ENCODE measurements at places on chromosomes 5 and 9.

DNA sequence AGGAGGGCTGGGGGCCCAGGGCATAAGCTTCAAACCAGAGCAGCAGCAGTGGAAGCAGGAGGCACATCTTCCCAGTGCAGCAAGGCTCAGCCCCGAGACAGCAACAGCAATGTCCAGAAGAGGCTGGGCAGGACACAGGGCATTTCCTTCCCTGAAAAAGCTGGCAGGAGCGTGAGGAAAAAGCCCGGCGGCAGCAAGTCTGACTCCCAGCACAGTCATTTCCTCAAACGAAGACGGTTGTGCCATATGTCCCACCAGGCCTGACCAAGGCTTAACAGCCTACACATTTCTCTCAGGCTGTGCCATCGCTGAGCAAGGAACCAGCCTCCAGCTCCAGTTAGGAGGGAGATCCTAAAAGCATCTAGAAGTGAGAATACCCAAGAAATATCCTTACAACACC, 74.5 kb downstream of the APTX start:
- DNase-seq, result no peak

- DNase-seq, result no peak
Observed at GRCh38 chr5:31656806-31657205, 17.9 kb downstream of the PDZD2 start.

- no peak for DNase-seq
Observed at GRCh38 chr5:81896764-81897163, 75.1 kb upstream of the ATG10 start.

DNA sequence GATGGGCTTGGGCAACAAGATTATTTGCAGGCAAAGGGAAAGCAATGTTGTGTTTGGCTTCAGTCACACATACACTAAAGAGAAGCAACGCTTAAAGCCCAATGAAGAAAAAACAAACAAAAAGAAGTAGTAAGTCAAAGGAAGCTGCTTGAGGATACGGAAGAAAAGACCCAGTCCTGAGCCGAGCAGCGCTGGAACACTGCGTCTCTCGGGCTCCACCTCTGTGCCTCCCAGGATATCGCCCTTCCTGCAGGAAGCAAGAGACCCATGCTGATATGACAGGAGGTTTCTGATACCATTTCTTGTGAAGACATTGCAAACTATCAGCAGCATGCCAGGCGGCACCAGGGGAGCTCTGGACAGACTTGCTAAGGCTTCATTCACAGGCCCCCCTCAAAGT, 9.9 kb downstream of the GNAQ start:
- DNase-seq, result no peak

DNA sequence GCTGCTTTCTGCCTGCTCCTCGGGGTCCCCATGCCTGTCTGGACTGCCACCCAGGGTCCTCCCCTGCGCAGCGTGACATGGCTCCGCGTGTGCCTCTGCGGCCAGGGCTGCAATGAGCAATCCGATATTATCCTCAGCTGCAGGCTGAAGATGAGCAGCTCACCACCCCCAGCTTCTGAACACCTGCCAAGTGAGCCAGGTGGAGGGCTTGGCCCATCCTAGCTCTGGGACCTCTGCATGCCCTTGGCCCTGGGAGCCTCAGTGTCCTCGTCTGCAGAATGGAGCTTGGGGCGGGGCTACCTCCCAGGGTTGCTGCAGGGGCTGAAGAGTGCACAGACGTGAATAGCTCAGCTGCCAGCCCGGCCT, 4.1 kb upstream of the MYMK start:
- no peak for DNase-seq

- no peak for DNase-seq
Observed at GRCh38 chr9:128215491-128216409, 12.6 kb downstream of the DNM1 start.

DNA sequence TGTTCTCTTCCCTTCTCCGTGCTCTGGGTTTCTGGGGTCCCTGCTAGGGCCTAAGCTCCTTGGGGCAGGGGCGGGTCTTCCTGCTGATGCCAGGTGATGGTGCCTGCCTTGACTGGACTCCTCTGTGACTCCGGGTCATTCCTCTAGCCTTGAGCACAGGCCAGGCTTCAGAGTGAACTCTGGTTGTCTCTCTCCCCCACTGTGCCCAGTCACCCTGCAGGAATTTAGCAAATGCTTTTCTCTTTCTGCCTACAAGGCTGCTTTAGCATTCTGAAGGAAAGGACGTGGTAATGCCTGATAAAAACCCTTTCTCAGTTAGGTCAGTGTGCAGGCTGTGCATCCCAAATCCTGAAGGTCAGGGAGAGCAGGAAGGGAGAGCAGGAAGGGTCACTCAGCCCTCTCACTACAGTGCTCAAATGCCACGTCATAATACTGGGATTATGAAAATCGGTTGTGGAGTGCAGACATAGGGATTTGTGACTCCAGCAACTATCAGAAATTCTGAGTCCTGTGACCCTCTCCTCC, 2.7 kb downstream of the CXCL14 start:
- DNase-seq, result no peak

GRCh38 chr5:107915176-107915812, 244.6 kb upstream of the EFNA5 start:
- no peak for DNase-seq

DNA sequence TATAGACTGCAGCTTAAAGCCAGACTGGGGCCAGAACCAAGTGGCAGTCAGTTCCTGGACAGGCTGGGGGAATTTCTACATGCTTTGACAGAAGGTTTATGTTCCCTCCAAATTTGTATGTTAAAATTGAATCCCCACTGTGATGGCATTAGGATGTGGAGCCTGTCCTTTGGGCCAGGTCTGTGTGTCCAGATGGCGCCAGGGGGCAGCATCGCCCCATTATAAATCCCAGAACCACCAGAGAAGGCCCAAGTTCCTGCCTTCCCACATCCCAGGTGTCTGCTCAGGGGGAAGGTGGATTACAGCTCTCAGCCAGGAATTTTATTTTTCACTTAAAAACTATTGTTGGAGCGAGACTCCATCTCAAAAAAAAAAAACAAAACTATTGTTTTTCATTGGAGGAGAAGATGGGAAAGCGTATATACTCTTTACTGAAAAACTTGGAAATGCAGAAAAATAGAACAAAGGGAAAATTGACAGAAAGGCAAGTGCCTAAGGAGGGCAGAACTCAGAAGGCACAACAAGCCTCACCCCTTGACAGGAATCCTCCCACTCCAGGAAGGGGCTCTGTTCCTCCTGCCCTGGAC, 5.0 kb downstream of the IL3 start:
- peak; percentile 83 for DNase-seq

DNA sequence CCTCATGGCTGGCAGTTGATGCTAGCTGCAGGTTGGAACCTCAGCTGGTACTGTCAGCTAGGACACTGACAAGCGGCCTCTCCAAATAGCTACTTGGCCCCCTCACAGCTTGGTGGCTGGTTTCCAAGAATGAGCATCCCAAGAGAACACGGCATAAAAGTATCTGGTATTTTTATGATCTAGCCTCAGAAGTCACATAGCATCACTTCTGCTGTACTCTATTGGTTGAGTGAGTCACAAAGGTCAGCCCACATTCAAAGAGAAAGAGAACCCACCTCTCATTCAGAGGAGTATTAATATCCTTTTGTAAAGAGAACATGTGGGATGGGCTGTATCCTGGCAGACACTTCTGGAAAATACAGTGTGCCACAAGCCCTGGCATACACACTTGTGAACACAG, 6.0 kb upstream of the SIL1 start:
- no peak for DNase-seq

- peak; percentile 66 for DNase-seq
Observed at GRCh38 chr9:78150312-78150982, 85.4 kb upstream of the CEP78 start.

- no peak for DNase-seq
Observed at GRCh38 chr5:144260121-144260520, 89.4 kb downstream of the KCTD16 start.

GRCh38 chr5:126339215-126339805, 83.9 kb upstream of the GRAMD2B start:
- no peak for DNase-seq

DNA sequence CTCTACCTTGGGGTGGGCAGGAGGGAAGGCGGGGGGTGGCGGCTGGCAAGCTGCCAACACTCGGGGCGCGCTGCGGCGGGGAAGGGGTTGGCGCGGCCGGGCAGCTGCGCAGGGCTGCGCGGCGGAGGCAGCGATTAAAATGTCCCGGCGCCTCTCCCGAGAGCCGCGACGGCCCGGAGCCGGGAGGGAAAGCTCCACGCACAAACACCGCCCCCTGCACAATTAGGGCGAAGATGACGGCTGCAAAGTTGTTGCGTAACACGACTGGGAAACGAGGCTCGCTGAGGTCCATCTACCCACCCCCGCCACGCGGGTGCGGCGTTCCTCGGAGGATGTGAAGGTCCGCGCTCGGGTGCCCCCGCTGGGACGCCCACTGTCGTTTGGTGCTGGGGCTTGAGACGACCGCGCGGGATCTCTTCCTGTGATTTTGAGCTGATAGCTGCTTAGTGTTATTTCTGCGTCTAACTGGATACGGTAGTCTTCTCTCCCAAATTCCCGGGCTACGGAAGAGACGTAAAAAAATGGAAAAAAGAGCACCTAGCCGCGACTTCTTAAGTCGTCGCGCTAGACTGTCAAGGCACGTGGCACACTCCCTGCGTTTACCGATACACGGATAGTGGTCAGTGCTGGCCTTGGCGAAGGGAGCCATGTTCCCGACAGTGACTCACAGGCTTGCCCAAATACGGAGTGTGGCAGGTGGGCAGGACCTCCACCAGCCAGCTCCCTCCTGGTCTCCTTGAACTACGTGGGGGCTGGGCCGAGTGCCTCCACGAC, 958 bp upstream of the NFIL3 start:
- peak; percentile 95 for DNase-seq

DNA sequence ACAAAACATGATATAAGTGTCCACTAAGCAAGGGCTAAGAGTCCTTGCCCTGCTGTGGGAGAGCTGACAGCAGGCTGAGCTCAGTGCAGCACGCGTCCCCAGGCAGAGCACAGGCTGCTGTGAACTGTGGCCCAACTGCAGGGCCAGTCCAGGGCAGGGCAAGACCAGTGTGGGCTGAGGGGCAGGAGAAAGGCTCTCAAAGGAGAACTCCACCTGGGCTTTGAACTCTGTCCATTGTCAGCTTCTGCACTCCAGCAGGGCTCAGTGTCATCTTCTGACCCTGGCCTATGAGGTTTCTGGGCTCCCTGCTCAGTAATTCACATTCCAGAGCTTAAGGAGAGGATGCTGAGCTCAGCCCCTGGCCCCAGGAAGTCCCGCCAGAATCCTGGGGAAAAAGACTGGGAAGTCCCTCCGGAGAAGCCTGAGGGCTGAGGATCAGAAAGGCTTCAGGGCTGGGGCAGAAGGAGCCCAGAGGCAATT, 37.4 kb downstream of the LHFPL2 start:
- no peak for DNase-seq

DNA sequence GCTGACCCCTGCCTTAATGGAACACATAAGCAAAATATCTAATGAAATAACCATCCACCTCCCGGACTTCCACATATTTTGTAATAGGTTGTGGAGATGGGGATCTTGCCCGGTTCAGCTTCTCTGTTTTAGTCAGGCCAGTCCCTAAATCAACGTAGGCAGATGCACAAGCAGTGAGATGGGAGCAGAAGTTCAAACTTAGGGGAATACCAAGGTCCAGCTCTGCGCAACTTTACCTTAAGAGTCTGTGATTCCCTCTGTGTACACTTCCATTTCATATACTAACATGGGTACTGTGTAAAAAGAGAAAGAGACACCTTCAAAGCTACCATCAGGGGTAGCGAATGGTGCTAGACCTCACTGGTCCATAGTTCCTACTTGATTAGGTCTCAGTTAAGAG, 110.9 kb downstream of the NTRK2 start:
- DNase-seq, result no peak

DNA sequence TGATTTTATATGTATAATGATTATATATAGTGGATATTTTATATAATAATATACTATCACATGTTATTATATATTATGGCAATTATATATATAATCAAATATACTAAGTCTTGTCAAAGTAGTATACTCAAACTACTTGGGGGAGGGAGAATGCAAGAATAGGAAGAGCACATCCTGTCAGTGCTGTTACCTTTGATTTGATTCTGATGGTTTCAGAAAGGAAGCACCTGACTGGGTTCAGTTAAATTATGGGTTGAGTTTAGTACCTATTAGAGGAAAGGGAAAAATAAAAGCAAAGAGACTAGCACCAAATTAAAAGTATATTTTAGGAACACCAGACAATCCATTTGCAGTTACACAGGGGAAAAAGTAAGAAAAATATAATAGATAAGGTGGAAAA, 107.6 kb downstream of the GRIA1 start:
- no peak for DNase-seq

Measured in spleen (tissue), 13 donors.